AG08396 (cell line): ENCODE measurements at places on chromosomes 2 and 18.

DNA sequence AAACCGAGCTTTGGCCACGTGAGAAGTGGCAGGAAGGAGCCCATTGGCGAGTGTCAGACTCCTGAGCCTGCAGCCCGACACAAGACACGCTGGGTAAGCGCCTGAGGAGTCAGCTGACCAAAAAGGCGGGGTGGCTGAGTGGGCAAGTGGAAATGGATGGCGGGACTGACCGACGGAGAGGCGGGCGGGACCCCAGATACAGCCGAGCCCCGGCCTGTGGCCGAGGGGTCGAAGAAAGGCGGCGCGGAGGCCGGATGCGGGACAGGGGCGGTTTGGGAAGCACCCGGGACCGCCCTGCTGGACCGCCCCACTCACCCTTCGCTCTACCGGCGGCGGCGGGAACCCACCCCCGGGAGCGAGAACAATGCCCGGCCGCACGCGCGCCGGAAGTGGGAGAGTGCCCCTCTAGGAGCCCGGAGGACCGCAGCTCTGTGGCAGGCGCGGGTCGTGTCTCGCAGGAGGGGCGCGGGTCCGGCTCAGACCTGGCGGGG is 22.8 kb downstream of the ZSCAN30 start:
- DNase-seq: no peak

GRCh38 chr18:49764032-49764431 is 49.3 kb downstream of the ACAA2 start:
- DNase-seq: peak; percentile 35

DNA sequence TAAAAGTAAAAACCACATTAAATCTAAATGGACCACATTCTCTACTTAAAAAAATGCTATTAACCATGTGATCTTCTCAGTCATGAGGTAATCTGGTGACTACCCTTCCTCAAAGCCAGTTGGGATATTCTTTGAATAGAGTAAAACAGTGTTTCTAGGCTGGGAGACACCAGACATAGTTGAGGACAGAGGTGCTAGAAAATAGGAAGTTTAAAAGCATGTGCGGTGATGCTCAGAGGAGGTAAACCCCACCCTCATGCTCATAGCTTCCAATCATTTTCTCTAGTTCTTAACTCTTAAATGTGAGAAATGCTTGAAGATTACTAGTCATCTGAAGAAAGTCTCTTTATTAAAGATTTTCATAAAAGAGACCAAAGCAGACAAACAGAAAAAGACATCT is 30.7 kb upstream of the ELAC1 start:
- no peak for DNase-seq

- DNase-seq: no peak
These were observed 26.6 kb downstream of the LRRFIP1 start for GRCh38 chr2:237653776-237654558.

- no peak for DNase-seq
These were observed 65.5 kb upstream of the CYP1B1 start for GRCh38 chr2:38141501-38141900.

- DNase-seq: no peak
These were observed 256.4 kb upstream of the FBXO11 start for GRCh38 chr2:48162742-48163141.

GRCh38 chr2:222424729-222425671 is 657 bp downstream of the SGPP2 start:
- DNase-seq: no peak

DNA sequence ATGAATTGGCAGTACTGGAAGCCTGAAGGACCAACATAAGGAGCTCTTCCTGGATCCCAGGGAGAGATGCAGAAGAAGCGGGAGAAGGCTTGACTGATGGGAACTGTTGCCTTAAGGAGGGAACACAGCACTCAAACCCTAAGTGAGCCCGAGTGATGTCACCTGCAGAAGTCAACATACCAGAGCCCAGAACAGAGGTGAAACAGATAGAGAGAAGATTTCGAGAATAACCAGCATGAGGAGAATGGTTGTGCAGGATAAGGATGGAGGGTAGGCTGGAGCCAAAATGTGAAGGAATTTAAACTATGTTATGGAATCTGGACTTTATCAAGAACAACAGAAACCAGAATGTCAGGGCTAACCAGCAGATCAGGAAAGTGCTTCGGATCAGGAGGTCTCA is 463.1 kb upstream of the DDX18 start:
- no peak for DNase-seq

DNA sequence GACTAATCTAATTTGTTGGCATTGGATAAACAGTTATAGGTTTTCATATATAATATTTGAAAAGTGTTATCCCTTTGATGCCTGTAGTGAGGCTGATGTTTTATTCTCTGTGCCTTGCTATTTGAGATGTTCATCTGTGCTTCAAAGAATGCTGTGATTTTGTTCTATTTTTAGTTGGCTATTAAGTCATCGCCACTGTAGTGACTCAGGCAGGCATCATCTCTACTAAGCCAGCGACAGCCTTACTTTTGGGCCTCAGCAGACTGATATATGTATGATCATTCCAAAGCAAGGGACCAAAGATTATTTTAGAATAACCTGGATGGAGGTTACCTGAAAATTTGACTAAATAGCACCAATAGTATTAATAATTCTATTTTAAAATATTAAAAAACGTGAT is 1674.5 kb upstream of the NXPH2 start:
- DNase-seq: peak; percentile 43

- DNase-seq: no peak
These were observed 63.5 kb downstream of the MCFD2 start for GRCh38 chr2:46852124-46852523.

- no peak for DNase-seq
These were observed 1055.5 kb upstream of the KLHL29 start for GRCh38 chr2:22329211-22330154.

- no peak for DNase-seq
These were observed 365.4 kb upstream of the MEX3C start for GRCh38 chr18:51562866-51563265.

DNA sequence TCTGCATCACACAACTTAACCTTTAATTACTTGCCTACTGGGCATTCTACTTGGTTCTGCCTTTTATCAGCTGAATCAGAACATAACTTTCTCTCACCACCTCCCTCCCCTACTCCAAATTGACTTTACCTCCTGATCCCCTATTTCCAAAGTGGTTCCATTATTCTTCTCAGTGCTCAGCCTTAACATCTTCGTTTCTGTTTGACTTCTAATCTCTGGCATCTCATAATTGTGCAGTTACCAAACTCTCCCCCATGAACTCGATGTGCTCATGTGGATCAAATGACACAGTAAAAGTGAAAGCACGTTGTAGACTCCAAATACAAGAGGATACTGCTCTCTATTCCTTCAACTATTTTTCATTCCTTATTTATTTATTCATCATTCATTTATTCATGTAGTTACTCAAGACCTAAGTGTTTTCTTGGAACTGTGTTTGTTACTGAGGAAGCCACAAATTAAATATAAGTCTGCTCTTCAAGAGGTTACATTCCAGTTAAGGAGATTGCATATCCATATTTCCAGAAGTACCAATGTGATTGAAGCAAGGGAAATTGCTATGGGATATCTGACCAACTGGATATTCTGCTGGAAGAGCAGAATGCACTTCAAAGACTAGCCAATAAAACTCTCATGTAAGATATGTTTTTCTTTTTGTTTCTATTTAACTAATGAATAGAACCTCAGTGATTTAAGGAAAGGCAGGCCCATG is 158.8 kb downstream of the TMEFF2 start:
- peak; percentile 12 for DNase-seq

DNA sequence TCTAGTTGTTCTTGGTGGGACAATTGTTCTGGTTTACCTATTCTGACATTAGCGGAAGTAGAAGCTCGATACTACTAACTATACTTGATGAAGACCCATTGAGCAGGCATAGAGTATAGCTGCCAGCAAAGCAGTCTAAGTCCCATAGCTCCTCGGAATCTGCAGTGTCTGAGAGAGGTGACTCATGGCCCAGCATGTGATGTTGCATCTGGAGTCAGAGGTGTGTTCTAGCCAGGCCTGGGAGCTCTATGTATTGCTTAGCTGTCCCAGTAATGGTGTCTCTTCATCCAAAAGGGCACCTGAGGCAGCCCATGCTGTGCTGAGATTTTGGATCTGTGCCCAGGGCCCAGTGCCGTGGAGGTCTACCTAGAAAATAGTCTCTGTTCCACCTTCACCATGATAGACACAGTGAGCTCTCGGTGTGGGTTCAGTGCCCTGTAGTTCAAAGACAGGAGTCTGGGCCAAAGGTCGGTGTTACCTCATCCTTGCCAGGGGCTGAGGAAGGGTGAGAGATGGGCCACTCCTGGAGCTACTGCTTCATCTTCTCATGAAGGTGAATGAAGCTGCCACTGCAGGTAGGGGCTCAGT is 47.3 kb downstream of the MEX3C start:
- peak; percentile 32 for DNase-seq

DNA sequence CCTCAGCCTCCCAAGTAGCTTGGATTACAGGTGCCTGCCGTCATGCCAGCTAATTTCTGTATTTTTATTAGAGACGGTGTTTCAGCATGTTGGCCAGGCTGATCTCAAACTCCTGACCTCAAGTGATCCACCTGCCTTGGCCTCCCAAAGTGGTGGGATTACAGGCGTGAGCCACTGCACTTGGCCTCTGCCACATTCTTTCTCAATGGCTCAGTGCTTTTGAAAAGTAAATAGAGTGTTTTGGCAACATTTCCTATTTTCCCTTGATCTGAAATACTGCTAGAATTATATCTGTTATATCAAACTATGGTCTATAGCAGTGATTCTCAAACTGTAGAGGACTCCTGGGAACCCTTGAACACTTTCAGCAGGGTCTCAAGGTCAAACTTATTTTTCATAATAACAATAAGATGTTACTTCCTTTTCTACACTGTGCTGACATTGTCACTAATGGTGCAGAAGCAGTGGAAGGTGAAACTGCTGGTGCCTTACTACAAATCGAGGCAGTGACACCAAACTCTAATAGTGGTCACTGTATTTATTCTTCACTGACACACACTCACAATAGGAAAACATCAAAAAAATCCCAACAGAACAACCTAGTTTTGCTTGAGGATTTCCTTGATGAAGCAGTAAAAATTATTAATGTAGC is 10.6 kb downstream of the DAW1 start:
- no peak for DNase-seq
